ENCODE measurements at places on chromosomes 3 and 15.
A peak's percentile ranks its signal among the peaks of the same experiment; 100 is the strongest.

DNA sequence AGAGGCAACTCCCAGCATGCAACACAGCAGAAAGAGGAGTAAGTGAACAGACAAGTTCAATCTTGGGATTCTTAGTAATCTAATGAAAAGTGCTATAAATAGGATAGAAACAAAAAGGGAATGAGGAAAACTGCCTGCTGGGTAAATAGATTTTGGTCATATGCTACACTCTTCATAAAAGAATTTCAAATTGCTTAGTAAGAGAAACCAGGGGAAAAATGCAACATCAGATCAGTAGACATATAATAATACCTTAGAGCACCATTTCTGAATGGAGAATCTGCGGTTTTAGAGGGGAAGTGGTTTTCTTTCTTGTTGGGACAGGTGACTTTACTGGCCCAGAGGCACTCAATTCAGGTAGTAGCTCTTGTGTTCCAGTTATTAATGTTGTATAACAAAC lies 13.4 kb upstream of the TBC1D5 start:
- no peak for DNase-seq

DNA sequence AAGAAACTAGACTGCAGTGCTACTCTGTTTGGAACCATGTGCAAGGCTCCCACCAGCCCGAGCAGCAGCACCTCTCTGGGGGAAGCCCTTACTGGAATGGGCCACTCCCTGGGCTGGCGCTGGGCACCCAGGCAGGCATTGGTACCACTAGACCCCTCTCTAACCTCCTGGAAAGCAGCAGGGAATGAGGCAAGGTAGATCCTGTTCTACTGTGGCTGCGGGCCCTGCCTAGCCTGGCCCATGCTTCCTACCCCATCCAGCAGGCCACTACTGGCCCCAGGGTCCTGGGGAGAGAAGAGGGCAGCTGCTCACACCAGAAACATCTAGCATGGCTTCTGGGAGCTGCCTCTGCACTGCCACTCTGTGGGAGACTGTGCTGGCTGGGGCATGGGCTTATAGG lies 44.8 kb downstream of the MESD start:
- no peak for DNase-seq

DNA sequence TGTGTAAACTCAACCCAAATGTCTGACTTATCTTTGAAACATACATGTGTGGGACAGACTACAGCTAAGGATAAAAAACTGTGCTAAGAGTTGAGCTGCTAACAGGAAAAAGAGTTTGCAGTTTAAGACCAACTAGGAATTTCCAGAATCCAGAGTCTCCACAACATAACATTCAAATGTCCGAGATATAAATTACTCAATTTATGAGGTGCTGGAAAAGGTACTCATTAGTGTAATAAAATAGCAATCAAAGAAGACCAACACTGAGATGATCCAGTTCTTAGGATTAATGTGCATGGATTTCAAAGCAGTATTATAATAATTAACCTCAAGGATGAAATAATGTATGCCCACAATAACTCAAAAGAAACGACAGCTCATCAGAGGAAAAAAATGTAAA lies 426.5 kb upstream of the KCNMB2 start:
- DNase-seq: no peak

DNA sequence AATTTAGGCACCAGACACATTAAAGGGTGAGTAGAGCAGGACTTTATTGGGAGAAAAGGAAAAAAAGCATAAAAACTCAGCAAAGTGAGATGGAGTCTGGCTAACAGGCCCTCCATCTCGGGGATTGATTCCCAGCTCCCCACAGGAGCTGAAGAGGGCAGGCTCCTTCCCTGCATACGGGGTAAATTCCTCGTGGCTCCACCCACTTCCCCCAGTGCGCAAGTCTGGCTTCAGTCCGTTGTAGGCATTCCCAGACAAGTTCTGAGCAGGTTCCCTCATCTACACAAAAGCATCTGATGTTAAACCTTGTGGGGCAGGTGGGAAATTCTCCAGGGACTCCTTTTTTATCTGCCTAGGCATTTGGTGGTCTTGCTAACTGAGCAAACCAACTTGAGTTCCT lies 722.6 kb downstream of the ZNF385D start:
- peak; percentile 3 for DNase-seq

- DNase-seq: no peak
These were observed 177.4 kb upstream of the LINGO1 start for GRCh38 chr15:77810130-77810571.

DNA sequence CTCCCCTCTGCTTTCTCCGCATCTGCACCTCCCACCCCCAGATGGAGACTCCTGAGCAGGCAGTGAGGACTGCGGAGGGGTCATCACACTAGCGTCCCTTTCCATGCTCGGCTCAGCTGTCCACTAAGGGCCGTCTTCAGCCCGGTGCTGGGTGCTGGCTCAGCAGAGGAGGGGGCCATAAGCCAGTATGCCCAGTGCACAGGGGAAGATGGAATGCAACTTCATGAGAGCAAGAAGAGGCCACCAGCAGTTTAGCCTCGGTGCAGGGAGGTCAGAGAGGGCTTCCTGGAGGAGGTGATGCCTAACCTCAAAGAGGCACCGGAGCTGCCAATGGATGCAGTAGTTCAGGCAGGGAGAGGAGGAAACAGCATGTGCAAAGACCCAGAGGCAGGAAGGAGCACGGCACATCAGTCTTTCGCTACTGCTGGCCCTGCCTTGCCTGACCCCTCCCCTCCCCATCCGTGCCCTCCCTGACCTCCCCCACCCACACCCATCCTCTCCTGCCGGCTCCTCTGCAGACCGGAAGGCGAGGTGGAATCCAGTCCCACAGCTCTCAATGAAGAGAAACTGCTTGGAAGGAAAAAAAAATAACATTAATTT lies 15.2 kb upstream of the PLXND1 start:
- no peak for DNase-seq

- no peak for DNase-seq
These were observed 54.4 kb downstream of the INO80 start for GRCh38 chr15:41061667-41062066.

GRCh38 chr15:39347453-39347852 lies 233.4 kb upstream of the THBS1 start:
- no peak for DNase-seq

DNA sequence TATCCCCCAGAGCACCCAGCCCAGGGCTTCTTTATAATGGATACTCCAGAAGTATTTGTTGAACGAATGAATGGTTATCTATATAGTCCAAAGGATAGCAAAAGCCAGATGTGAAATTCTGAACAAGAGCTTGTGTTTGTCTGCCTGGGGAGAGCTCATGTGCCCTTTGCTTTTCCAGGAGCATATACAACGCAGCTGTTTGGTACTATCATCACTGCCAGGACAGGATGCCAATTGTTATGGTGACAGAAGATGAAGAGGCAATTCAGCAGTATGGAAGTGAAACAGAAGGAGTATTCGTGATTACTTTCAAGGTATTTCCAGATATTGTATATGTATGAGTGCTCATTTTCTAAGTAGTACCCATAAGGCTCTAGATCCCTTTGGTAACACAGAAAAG lies 15.2 kb downstream of the DIS3L start:
- DNase-seq: no peak

- DNase-seq: peak; percentile 59
These were observed 131.7 kb downstream of the TNIK start for GRCh38 chr3:171328419-171329082.

DNA sequence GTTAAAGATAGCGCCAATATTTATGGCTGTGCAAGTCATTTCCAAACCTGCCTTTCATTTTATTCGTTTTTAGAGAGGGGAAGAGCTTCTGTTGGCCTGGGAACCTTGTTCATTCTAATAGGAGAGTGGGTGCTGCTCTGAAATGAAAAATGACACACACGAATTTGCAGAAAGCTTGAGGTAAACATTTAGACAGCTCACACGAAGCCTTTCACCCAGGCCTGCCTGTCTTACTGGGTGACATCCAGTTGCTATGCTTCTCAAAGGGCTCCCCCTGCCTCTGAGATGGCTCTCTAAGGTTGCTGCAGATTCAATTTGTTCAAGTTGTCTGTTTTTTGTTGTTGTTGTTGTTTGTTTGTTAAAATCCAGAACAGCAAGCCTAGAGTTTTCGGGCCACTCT lies 18.2 kb downstream of the PEX5L start:
- no peak for DNase-seq

DNA sequence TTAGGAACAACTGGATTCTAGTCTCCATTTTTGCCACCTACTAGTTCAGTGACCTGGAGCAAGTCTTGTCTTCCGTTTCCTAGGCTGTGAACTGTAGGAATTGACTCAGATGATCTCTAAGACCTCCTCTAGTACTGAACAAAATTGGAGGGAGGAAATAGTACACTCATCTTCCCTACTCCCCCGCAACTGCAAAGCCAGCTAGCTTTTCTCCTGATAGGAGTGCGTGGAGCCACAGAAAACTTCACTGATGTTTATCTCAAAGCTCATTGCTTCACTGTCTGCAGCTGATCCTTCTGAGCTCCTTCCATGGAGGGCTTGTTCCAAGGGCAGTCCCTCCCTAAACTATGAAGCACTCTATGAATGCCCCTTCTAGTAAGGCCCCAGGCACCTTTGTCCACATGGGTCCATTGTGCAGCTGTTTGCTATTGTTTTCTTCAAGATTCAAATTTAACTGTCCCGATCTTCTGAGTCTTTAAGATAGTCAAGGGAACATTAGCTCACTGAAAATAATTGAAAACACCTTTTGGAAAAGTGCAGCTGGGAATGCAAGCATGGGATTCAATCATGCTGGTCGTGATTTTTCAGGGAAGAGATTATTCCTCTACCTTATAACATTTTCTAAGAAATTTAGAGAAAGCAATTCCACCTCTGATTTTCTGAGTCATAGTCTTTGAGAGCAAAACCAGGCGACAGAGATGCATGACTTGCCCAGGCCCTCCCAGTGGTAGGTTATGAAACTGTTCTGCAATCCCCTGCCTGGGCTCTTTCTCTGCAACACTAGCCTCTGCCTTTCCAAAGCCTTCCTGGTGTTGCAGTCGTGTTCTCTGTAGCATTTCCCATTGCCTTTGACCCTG lies 24.3 kb downstream of the FILIP1L start:
- peak; percentile 86 for DNase-seq

DNA sequence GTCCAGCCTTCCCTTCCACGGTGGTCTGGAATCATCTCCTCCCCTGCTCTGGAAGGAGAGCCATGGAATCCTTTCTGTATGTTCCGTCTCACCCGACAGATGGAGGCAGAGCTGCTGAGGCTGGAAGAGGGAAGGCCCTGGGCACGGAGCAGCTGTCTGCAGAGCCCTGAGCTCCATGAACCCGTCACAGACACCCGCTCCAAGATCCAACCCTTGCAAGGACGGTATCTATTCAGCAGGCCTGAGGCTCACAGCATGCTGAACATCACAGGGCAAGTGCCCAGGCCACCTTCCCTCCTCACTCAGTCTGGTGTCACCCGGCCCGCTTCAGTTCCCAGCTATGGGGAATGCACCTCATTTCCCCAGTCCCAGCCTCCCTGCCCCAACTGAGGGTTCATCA lies 103.9 kb downstream of the LRIG1 start:
- DNase-seq: no peak

GRCh38 chr3:156016902-156017301 lies 103.5 kb upstream of the KCNAB1 start:
- no peak for DNase-seq

GRCh38 chr15:39907216-39907615 lies 12.8 kb downstream of the GPR176 start:
- no peak for DNase-seq

GRCh38 chr15:70358871-70359647 lies 261.3 kb upstream of the TLE3 start:
- no peak for DNase-seq

GRCh38 chr3:52530918-52531826 lies 2.5 kb downstream of the NT5DC2 start:
- DNase-seq: no peak

DNA sequence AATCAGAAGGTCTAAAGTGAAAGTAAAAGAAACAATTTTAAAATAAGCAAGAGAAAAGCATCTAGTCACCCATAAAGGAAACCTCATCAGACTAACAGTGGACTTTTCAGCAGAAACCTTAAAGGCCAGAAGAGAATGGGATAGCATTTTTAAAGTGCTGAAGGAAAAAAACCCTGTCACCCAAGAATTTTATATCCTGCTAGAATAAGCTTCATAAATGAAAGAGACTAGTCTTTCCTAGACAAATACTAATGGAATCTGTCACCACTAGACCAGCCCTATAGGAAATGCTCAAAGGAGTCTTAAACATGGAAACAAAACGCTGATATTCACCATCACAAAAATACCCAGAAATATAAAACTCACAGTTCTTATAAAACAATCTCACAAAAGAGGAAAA lies 46.9 kb downstream of the TAMM41 start:
- DNase-seq: no peak

GRCh38 chr3:188158731-188159310 lies 4.9 kb downstream of the LPP start:
- no peak for DNase-seq

DNA sequence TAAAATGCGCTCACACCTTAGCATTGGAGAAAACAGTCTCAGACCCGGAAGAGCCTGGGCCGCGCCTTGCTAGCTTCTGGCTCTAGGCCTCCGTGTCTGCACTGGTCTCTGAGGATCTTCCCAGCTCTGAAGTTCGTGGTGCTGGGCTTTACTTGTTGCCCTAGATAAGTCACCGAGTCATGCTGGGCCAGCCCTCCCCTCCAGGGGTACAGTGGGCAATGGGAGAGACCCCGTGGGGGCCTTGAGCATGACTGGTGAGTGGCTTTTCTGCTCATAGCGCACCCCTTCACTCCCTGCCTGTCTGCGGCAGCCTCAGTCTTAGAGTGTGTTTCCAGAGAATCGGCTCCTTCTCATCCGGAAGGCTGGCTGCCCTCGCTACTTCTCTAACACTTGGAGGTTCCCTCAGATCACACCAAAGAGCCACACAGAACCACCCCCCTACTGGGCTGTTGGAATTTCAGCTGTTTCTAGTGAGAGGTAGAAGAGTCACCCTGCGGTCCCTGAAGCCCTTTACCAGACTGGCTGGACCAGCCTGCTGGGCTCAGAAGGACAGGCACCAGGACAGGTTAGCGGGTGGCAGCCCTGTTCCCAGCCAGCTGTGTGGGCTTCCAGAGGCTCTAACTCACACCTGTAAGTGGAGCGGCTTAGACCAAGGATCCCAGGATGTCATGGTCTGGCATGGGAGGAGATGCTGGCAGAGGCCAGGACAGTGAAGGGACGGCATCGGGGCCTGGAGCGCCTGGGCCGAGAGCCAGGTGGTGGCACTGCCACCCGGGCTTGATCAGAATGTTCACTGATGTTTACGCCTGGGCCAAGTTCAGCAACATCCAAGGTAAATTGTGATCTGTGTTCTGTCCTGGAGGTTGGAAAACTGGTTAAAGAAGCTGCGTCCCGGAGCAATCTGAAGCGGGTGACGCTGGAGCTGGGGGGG lies 17.9 kb downstream of the ALDH1A3 start:
- no peak for DNase-seq

DNA sequence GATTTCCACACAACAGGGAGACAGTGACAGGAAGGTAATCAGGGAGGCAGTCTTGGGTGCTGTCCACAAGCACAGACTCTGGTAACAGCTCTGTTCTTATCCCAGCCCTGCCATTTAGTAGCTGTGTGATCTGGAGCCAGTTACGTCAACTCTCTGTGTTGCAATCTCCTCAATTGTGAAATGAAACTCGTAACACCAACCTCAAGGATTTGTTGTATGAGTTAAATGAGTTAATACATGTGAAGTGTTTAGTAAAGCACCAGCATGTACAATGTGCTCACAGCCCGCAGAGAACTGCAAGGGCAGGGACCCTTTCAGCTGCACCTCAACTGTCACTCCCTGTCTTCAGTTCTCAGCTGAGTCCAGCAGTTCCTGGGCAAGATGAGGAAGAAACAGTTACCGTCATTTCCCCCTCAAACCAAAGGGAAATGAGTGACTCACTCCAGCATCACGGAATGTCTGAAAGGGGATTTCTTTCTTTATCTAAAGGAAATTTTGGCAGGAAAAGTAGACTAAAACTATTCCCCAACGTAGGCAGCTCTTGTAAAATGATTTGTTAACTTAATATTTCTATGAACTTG lies 39.9 kb upstream of the MB21D2 start:
- peak; percentile 70 for DNase-seq

Measured in M059J (cell line).